ENCODE measurements at places on chromosomes 2 and 18.

GRCh38 chr18:44895176-44895798 lies 214.6 kb downstream of the SETBP1 start:
- DNase-seq = no peak

DNA sequence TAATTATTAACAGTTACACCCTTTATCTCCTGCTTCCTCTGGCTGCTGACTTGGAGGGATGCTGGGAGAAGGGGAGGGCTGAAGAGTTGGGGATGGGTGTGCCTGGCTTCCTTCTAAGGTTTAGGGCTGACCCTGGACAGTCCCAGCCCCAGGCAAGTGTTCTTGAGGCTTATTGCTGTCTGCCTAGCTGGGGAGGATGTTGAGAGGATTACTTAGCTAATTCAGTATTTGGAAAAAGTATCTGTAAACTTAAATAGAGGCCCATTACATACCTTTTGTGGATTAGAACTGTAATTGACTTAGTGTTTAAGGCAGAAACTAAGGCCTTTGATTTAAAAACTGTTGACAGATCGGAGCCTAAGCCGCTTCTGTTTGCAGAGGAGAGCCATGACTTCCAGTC lies 67.6 kb downstream of the AGAP1 start:
- DNase-seq = no peak

- DNase-seq = no peak
Measured at GRCh38 chr2:218392891-218393462, 6.7 kb upstream of the CTDSP1 start.

GRCh38 chr2:54000524-54000923 lies 29.7 kb upstream of the PSME4 start:
- no peak for DNase-seq

DNA sequence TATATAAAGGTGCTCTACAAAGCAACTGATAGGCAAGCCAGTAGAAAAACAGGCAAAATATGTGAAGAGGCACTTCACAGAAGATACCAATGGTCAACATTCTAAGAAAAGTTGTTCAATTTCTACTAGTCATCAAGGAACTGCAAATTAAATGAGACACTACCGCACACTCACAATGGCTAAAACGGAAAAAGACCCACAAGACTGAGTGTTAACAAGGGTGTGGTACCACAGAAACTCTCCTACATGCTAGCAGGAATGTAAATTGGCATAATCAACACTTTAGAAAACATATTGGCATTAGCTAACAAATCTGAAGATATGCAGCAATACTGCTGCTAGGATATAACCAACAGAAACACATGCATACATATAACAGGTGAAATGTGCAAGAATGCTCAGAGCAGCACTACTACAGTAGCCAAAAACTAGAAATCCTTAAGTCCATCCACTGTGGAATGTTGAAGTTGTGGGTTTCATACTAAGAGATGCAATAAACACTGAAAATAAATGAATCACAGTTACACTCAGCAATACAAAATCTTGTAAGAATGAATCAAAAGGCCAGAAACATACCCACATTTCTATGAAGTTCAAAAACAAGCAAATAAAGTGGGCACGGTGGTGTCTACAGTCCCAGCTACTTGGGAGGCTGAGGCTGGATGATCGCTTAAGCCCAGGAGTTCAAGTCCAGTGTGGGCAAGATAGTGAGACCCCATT lies 9.2 kb downstream of the RNU4ATAC start:
- DNase-seq = no peak

DNA sequence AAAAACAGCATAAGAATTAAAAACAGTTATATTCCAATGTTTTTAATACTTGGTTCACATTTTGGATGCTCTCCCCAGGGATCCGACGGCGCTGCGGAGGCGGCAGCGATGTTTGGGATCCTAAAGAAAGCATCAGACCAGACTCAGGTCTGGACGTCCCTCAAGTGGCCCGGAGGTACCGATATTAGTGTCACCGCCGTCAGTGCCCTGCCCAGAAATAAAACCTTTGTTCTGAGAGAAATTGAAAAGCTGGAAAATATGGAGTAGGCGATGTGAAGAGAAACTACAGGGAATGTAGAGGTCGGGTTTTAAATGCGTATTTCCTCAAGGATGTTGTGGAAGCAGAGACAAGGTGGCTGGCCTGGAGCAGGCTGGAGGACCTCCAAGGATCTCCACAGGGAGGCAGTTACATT lies 683 bp upstream of the TBC1D8 start:
- no peak for DNase-seq

GRCh38 chr18:13232086-13232917 lies 13.7 kb downstream of the LDLRAD4 start:
- DNase-seq = no peak

DNA sequence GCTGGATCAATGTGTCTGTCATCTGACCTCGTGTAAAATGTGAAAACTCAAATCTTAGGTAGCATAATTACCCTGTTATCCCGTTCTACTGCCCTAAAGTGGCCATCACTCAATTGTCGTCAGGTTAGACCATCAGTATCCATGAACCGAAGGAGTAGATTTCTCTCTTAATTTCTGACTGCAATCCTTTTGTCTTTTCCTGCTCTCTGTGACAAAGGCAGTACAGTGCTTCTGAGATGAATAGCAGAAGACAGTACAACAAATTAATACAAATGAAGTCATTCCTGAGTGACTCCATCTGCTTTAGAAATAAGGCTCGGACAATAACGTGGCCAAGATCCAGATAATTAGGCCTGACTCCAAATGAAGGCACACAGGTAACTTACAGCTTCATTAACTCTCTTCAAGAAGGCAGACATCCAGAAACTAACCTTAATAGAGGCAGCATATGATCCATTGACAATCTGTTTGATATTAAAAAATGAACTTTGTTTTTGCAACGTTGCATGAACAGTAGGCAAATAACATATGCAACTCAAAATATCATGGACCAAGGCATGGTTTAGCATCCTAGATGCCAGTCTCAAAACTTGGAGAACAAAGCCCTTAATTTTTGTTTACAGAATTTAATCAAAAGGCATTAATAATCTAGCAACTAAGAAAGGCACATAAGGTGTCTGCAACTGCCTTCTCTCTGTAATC lies 96.7 kb upstream of the CDH20 start:
- peak; percentile 19 for DNase-seq

All from eye (tissue), 1 donor.